OCI-LY7 (cell line): ENCODE measurements at places on chromosomes 3 and 15. TPM values are rescaled to one million over a fixed set of nuclear protein-coding genes. Genes with fewer than 3 reads are reported as not detected.

Gene LXN
- total RNA-seq, result 4.8 and 5.5 TPM in 2 replicates

Gene MAP6D1
- 1.1 TPM in 2 replicates for total RNA-seq

Gene MESP1
- total RNA-seq, result not detected in 2 replicates

Gene NMNAT3
- 0.09 and 0.15 TPM in 2 replicates for total RNA-seq

Gene TAGLN3
- total RNA-seq, result not detected in 2 replicates

Gene INO80
- 30.0 and 35.1 TPM in 2 replicates for total RNA-seq

Gene PRR20G
- not detected in 2 replicates for total RNA-seq

Gene DPH3
- total RNA-seq, result 14.4 and 19.0 TPM in 2 replicates

Gene ZSCAN29
- 30.2 and 34.5 TPM in 2 replicates for total RNA-seq

Gene MAPKAPK3
- 20.3 and 25.2 TPM in 2 replicates for total RNA-seq

Gene AGBL1
- total RNA-seq, result not detected in 2 replicates

Gene BCHE
- not detected in 2 replicates for total RNA-seq

Gene RBM15B
- 37.4 and 37.6 TPM in 2 replicates for total RNA-seq

Gene SLC2A2
- total RNA-seq, result not detected in 2 replicates

Gene IL5RA
- total RNA-seq, result not detected in 2 replicates

Gene WDR72
- total RNA-seq, result not detected in 2 replicates

Gene CLCN2
- total RNA-seq, result 14.2 and 15.0 TPM in 2 replicates

Gene GOLGA6A
- 0.13 and 0.63 TPM in 2 replicates for total RNA-seq

Gene ZBBX
- total RNA-seq, result not detected in 2 replicates

Gene NTRK3
- 2.5 and 2.9 TPM in 2 replicates for total RNA-seq

Gene CPLX3
- total RNA-seq, result 1.5 and 2.1 TPM in 2 replicates

Gene SPTSSB
- total RNA-seq, result not detected in 2 replicates

Gene ATXN7
- 35.2 and 42.2 TPM in 2 replicates for total RNA-seq

Gene SEMA7A
- total RNA-seq, result 0.46 and 1.0 TPM in 2 replicates

Gene PLCL2
- total RNA-seq, result 34.1 and 41.1 TPM in 2 replicates

Gene PODXL2
- total RNA-seq, result 15.2 and 16.1 TPM in 2 replicates

Gene SPESP1
- not detected in 2 replicates for total RNA-seq

Gene GOLGA8S
- 0.09 and 0.10 TPM in 2 replicates for total RNA-seq

Gene BTBD1
- total RNA-seq, result 90.2 and 92.6 TPM in 2 replicates

Gene CYP11A1
- total RNA-seq, result not detected in 2 replicates

Gene OXSR1
- total RNA-seq, result 42.7 and 43.7 TPM in 2 replicates

Gene PLIN1
- 0.19 and 0.46 TPM in 2 replicates for total RNA-seq

Gene PEX11A
- total RNA-seq, result 0.77 and 2.8 TPM in 2 replicates
